Stimulated activated naive CD4-positive, alpha-beta T cell treated with Interleukin-2 at 50 U/mL for 16 hours (primary cell): ENCODE measurements at places on chromosomes 1 and 21.

GRCh38 chr1:150162862-150163706 lies 13.4 kb downstream of the PLEKHO1 start:
- DNase-seq, result no peak

GRCh38 chr21:17467829-17468228 lies 45.0 kb upstream of the CXADR start:
- no peak for DNase-seq

DNA sequence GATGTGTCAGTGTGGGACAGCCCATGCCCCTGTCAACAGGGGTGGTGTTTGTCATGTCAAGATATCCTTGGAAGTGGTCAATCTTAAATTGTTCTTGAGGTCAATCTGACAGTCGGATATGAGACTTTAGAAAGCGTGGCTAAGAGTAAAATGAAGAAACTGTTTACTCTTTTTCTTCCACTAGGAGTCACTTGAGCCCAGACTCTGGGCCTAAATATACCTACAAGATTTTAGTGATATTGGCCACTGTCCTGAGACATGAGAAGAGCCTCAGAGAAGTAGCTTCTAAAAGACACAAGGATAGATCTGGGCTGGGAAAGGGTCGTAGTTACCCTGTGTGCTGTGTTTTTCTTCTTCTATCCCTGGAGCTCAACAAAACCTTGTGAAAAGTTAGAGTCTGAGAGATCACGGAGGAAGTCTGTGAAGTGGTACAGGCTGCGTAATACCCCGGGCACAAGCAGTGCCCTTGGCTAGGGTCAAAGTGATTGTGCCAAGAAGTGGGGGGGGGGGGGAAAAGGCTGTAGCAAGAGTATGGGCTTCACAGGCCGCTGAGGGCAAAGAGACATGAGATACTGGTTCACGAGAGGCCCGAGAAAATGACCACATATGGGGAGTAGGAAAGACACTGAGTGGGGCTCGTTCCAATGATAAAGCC lies 355.2 kb upstream of the GREM2 start:
- DNase-seq, result no peak

- DNase-seq, result no peak
Observed at GRCh38 chr1:96488777-96489176, 232.8 kb upstream of the PTBP2 start.

DNA sequence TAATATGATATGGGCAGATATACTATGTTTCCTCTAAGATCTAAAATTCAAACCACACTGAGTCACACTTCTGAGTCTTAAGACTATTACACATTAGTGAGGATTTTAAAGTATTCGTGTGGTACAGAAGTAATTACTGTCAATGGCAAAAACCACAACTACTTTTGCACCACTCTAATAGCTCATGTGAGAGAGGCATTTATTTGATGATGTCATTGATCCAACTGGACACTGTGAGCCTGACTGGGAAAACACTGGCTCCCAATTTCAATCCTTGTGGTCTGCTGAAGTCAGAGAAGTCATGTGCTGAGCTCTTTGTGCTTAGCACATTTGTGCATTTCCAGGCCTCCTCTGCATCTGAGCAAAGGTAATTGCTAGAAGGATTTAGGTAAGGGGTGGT lies 377.8 kb downstream of the USH2A start:
- DNase-seq, result no peak
